ENCODE measurements at places on chromosomes 3 and 15.

GRCh38 chr15:89506026-89506686 is 9.8 kb upstream of the RHCG start:
- no peak for DNase-seq

DNA sequence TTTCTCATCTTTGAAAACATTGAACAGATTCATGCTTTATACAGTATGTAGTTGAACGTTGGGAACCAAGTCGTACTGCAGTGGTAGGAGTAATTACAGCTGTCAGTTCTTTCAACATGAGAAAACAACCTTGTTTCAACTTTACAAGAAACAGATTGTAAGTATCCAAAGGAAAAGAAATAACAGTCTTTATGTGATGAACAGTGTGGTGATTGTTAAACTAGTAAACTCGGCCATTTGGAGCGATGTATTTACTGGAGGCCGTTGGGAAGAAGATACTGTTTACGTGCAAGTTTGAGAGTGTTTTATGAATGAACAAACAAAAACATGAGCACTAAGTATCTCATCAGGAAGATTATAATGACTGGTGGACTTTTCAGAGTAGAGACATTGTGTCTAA is 48.4 kb downstream of the EPHA3 start:
- DNase-seq = no peak

DNA sequence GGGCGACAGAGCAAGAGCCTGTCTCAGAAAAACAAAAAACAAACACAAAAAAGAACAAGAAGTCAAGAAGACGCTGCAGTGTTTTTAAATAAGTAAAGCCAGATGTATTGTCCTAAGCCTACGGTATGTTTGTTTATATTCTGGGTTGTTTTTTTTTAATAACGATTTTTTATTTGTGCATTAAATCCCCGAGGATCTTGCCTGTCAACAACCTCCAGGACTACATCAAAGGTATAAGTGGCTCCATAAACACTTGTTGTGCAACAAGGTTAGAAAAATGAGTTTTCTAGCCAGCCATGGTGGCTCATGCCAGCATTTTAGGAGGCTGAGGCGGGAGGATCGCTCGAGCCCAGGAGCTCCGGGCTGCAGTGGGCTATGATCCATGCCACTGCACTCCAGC is 26.1 kb downstream of the ITGB5 start:
- no peak for DNase-seq

- DNase-seq = no peak
Measured at GRCh38 chr15:57064033-57064432, 145.6 kb downstream of the TCF12 start.

DNA sequence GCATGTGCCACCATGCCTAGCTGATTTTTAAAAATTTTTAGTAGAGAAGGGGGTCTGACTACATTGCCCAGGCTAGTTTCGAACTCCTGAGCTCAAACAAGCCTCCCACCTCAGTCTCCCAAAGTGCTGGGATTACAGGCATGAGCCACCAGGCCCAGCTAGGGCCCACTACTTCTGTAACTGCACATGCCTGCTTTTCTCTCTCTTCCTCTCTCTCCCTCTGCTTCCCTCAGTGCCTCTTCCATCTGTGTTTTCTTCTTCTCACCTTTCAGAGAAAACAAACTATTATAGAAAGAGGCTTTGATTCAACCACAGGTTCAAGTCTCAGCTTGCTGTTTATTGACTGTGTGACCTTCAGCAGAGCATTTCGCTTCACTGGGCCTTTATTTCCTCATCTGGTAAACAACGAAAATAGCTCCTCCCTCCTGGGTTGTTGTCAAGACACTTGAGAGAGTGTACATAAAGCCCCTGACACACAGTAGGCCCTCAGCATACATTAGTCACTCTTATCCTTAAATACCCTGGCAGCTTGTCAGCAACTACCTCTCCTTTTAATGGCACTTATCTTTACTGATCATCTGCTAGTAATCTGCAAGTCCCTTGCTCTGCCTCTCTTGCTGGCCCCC is 10.2 kb downstream of the TADA3 start:
- DNase-seq = no peak

DNA sequence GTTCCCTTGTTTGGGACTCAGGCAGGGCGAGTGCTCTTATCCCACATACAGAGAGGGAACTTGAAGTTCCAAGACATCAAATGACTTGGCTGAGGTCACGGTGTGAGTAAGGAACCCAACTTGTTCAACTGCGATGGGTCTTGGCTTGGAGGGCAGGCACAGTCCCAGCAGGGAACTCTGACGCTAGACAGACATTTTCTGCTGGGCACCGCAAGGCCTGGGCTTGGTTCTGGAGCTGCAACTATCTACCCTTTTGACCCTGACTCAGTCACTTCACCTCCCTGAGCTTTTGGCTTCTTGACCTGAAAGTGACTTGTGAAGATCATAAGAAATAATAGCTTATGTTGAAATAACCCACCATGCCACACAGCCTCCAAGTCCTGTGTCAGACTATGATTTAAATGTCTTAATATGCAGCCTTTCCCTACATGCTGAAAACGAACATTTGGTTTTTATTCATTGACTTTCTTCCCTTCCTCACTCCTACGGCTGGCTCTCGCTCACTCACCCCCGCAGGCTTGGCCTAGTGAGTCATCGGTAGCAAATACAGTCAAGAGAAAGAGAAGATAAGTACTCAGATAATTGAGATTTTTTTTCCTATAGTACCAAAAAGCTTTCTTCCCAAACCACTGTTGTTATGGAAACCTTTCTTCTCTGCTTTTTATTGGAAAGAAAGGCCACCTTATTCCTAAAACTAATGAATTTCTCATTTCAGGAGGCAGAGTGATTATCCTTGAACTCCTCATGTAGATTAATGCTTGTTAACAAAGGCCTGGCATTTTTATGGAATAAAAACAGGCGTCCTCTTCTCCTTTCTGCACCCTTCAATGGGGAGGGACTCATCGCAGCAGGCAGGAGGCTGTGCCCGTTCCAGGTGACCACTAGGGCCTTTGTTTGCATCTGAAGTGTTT is 178.4 kb downstream of the ATP10A start:
- no peak for DNase-seq

DNA sequence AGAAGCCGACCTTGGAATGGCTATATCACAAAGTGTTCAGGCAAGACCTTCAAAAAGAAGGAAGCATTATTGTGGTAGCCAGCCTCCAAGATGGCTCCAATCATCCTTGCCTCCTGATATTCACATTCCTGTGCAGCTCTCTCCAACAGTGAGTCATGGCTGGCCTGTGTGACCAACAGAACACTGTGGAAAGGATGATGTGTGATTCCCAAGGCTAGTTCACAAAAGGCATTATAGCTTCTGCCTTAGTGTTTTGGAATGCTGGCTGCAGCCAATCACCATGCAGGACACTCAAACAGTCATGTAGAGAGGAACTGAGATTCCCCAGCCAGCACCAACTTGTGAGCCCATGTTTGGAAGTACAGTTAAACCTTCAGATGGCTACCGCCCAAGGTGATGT is 102.6 kb downstream of the EFL1 start:
- DNase-seq = no peak

- DNase-seq = no peak
Measured at GRCh38 chr3:159057621-159058020, 255.8 kb downstream of the MFSD1 start.

DNA sequence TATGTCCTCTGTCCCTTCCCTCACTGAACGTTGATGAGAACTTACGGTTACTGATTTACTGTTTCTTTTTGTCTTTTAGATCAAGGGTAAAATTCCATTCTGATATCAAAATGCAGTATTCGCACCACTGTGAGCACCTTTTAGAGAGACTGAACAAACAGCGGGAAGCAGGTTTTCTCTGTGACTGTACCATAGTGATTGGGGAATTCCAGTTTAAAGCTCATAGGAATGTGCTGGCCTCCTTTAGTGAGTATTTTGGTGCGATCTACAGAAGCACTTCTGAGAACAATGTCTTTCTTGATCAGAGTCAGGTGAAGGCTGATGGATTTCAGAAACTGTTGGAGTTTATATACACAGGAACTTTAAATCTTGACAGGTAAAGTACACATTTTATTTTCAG is 990 bp downstream of the MYNN start:
- no peak for DNase-seq

GRCh38 chr3:188021041-188021440 is 132.9 kb upstream of the LPP start:
- no peak for DNase-seq

- DNase-seq = no peak
Measured at GRCh38 chr3:120689395-120689794, 7.4 kb upstream of the HGD start.

DNA sequence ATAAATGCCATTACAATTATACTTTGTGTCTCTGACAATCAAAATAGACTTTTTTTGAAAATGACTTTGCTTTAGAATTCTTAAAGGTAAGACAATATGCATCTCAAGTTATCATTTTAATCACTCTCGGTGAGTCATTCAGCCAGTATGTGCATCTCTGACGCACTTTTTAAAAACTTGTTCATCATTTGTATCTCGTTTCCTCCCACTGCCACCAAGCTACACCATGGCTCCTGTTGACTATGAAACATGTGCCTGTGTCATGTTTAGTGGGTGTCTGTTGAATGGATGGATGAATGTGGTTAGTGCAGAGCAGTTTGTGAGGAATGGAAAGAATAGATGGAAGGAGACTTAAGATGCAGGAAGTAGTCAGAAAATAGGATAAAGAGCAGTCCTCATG is 68.6 kb downstream of the ARPP21 start:
- no peak for DNase-seq

DNA sequence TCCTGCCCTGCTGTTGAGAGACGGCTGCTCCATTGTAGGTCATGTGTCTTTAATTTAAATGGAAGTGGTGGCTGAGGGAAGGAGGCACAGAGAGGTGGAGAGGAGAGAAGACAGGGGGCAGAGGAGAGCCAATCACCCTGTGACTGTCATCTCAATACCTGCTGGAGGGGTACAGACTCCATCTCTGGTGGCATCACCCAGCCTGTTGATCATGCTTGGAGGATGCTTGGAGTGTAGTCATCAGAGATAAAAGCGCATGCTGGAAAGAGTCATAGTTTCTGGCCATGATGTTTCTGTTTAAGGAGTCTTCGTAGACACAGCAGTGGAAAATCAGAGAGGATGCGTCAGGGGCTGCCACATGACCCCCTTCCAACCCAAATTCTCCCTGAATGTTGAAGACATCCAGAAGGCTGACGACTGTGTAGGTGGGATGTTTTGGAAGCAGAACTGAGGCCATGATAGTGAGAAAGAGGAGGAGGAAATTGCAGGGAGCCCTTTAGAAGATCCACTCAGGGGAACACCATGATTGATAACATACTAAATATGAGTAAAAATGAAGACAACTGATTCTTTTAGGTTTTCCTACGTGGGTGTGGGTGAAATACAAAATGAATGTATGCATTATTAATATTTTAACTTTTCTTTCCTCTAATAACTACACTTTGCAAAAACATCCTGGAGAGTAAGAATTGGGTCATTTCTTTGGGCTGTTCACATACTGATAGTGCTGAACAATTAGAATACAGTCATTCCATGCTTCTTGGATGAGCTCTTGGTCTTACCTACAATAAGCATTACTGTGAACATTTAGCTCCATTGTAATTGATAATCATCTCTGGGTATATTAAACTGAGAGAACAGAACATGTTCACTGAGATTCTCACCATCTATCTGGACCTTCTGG is 210.6 kb upstream of the ATP10A start:
- DNase-seq = no peak

DNA sequence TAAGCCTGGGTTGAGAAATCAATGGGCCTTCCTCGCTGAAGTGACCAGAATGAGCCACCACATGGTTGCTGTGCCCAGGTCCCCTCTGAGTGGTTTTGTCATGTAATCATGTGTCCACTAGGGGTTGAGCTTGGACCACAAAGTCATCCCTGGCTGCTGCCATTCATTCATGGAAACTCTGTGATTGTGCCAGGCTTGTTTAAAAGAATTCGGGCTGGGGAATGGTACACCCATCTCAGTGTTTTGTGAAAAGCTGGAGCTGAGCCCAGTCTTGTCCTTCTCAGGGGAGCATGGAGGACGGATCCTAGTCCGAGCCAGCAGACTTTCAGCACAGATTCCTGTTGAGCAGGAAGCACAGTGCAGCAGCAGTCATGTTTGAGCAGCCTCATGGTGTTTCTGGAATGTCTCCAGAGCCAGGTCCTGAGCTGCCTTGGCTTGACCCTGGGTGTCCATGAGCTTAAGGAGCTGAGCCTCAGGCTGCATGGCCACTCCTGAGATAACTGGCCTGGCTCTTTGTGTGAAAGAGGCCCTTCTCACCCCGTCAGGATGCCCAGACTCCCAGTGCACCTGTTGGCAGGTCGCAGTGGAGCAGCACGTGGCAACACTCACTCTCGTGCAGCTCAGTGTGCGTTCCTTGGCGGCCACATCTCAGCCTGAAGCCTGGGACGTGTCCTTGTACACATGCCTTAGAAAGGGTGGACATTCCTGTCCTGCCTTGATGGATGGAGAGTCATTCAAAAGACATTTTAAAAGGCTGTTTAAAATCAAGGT is 260.3 kb upstream of the TPM1 start:
- no peak for DNase-seq

DNA sequence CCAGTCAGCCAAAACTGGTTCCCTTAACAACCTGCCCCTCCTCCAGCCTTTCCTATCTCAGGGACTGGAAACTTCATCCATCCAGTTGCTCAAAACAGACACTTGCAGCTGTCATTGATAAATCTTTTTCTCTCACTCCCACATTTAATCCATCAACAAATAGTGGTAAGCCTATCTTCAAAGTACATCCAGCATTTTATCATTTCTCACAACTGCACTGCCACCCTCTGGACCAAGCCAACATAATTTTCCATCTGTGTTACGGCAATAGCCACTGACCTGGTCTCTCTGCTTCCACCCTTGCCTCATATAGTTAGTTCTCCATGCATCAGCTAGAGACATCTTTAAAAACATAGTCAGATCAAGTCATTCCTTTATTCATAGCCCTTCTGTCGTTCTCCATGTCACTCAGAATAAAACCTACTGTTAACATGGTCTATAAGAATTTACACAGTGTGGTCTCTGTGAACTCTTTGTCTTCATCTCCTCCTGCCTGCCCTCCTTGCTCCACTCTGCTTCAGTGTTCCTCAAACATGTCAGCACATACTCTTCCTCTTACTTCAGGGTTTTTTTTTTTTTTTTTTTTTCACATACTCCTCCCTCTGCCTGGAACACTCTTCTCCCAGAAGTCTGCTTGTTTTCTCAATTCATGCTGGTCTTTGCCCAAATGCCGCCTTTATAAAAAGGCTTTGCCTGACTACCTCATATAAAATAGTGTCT is 102.5 kb upstream of the COL6A5 start:
- DNase-seq = no peak

DNA sequence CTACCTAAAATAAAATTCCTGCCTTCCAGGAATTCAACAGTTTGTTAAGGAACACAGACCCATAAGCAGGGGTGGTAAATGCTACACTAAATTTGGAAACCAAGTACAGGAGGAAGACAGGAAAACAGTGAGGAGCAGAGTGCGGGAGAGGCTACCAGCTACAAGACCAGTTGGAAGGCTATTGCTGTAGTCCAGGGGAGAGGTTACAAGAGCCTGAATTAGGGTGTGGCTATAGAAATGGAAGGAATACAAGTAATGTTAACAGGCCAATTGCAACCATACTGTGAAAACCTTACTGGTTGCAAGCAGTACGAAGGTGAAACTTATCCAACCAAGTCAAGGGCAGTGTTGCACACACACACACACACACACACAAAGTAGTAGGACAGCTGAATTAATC is 880 bp upstream of the ARMC8 start:
- no peak for DNase-seq

GRCh38 chr15:73997986-73998385 is 3.5 kb downstream of the PML start:
- no peak for DNase-seq

- DNase-seq = no peak
Measured at GRCh38 chr15:101283931-101284330, 6.6 kb upstream of the SELENOS start.
